ENCODE measurements at places on chromosomes 3 and 15.

GRCh38 chr3:192409838-192410683 is 317.3 kb downstream of the FGF12 start:
- DNase-seq: no peak

DNA sequence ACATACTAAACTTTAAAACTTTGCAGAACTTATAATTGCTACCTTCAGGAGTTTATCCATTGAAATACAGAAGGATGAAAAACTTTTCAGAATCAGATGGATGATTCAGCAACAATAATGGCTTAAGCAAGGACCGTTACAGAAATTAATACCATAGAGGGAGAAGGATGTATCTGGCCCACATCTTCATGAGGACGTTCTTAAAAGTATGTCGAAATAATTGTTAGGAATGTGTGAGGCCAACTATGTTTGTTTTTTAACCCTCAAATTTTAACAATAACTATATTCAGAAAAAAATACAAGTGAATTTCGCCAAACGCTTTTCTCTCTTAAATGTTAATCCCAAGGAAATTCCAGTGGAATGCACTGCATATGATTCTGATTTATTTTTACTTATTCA is 105.2 kb upstream of the EPHA3 start:
- DNase-seq: no peak

DNA sequence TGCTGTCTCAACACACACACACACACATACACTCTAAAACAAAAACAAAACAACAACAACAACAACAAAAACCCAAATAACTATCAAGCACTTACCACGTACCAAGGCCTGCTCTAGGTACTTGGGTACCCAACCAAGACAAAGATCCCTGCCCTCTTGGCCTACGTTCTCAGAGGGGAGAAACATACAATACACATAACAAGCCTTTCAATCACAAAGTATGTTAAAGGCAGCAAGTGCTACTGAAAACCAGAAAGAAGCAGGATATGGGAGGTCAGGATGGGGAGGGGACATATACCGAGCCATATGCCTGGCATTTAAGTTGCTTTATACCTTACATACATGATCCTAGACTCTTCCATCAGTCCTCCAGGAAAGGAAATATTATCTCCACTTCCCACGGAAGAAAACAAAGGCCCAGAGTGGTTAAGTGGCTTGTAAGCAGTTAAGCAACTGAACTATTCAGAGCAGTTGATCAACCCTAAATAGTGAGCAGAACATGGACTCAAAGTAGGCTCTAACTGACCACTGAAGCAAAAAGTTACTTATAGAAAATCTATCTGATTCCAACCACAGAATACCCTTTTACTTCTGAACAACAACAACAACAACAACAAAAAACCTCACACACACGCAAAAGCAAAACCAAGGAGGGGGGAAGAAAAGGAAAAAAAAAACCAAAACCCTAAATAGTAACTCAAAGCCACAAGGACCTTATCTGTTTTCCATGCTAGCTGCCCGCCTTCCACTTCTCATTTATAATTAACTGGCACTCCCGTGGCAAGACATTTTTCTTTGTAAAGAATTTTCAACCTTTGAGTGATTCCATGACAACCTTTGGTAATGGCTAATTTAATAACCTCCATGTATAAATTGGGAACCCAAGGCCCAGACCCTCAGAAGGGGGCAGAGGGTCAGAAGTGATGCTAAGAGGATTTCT is 21.0 kb downstream of the PRICKLE2 start:
- no peak for DNase-seq

GRCh38 chr3:46996689-46997452 is 17.4 kb downstream of the NBEAL2 start:
- no peak for DNase-seq

GRCh38 chr3:146881966-146882760 is 277.0 kb upstream of the PLSCR5 start:
- no peak for DNase-seq

DNA sequence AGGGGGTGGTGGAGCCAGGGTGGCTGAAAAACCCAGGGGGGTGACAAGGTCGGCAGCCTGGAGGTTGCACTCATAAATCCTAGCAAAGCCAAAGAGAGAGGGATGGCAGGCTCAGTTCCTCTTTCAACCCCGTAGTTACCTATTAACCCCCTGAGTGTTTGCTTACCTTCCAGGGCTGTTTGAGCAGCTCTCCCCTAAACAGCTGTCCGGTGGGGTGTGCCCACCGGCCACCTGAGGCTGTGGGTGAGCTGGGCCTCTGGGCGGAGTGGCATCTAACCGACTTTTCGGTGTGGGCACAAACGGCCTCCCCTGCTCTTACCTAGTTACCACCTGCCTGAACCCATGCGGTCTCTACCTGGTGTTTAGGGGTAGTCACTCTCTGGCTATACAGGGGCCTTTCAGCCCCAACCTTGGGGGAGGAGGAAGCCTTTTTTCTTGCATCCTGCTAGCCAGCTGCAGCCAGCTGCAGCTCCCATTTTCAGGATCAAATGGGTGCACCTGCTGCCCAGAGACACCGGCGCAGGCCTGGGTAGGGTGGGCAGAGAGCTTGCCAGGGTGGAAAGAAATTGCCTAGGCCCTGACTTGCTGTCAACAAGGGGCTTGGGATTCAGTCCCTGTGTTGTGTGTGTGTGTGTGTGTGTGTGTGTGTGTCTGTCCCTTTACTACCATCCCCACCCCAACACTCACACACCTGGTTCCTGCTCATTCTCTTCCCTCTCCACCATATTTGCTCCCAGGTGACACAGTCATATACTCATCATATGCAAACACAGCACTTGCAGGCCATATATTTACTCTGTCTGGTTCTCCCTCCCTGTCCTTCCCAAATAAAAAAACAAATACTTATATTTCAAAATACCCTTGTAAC is 3.7 kb downstream of the DLL4 start:
- DNase-seq: no peak

GRCh38 chr15:65791335-65792137 is 557 bp downstream of the DENND4A start:
- DNase-seq: no peak

DNA sequence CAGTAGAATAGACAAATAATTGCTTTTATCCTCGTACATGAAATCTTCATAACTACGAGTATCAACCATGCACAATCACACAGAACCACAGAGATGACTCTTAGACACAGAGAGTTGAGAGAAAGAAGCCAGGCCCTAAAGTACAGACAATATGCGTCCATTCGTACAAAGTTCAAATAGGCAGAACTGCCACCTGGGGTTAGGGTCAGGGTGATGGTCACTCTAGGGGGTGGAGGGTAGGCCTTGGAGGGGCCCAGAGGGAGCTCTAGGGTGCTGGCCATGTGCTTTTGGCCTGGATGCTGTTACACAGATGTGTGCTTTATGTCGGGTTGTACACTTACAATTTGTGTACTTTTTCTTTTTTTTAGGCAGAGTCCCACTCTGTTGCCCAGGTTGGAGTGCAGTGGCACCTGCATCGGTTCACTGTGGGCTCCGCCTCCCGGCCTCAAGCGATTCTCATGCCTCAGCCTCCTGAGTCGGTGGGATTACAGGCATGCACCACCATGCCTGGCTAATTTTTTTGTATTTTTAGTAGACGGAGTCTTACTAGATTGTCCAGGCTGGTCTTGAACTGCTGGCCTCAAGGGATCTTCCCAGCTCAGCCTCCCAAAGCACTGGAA is 65.9 kb upstream of the KLF13 start:
- DNase-seq: no peak

GRCh38 chr3:143608966-143609365 is 239.3 kb downstream of the SLC9A9 start:
- no peak for DNase-seq

GRCh38 chr15:74420193-74420905 is 13.4 kb downstream of the SEMA7A start:
- no peak for DNase-seq

GRCh38 chr3:9347887-9348286 is 15.0 kb upstream of the THUMPD3 start:
- DNase-seq: no peak

DNA sequence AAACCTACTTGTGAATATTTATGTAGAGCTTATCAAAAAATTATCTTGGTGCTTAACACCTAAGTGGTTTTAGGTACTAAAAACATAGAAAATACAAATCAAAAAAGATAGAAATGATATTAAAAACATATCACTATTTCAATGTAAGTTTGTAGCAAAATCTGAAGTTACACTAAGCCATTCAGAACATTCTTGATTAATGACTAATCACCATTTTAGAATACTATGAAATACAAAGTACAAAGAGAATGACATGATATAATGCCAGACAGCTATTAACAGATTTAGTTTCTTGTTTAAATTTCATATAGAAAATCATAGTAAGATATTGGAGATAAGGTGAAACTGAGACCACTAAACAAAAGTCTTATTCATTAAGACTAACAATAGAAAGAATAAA is 169.7 kb upstream of the AGTR1 start:
- no peak for DNase-seq

DNA sequence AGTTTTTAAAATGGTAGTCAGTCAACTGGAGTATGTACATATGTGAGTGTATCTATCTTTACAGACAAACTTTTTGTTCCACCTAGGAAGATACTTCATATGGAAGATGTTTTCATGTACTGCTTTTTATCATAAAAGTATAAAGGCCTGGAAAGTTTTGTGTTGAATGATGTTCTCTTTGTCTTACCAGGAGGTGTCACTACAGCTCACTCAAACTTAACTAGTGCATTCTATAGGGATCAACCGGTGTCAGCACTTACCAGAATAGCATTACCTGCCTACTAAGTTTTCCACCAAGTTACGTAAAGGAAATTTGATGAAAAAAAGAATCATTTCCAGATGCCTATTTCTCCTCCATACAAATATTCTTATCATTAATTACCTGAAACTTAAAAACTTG is 522.6 kb upstream of the SEMA6D start:
- no peak for DNase-seq

- no peak for DNase-seq
These were observed 104.5 kb downstream of the ZMAT3 start for GRCh38 chr3:178967177-178967532.

DNA sequence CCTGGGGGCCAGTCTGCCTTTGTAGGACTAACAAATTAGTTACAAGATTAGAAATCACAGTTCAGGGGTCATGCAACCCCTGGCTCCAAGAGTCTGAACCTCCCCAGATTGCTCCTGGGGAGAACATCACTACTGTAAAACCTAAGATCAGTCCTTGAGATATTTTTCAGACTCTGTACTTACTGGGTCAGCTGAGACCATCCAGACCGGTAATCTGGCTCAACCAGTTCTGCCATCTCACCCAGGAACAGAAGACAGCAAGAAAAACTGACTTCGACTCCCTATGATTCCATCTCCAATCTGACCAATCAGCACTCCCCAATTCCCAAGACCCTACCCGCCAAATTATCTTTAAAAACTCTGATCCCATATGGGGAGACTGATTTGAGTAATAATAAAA is 47.5 kb downstream of the NMD3 start:
- DNase-seq: no peak

- no peak for DNase-seq
These were observed 25.3 kb downstream of the STARD5 start for GRCh38 chr15:81298611-81299010.
